Suprapubic skin (tissue), 4 donors: ENCODE measurements at places on chromosomes 3 and 15.
A peak's percentile ranks its signal among the peaks of the same experiment; 100 is the strongest.

- no peak for DNase-seq
Observed at GRCh38 chr3:18189282-18190050, 235.7 kb downstream of the SATB1 start.

DNA sequence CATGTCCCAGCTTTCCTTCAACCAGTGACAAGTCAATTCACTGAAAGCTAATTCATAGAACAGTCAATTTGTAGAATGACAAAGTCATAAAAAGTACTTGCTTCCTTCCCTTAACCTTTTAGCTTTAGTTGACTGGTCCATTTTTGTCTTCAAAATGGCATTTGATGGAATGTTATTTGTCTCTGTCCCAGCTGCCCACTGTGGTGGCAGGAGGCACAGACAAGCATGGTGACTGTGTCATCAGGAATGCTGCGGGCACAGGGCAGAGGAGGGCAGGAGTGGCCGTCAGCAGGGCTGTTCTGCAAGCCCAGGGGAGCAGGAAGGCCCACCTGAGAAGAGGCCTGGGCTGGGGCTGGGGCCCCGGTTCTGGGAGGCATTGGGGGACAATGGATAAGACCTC is 10.0 kb downstream of the IQSEC1 start:
- no peak for DNase-seq

DNA sequence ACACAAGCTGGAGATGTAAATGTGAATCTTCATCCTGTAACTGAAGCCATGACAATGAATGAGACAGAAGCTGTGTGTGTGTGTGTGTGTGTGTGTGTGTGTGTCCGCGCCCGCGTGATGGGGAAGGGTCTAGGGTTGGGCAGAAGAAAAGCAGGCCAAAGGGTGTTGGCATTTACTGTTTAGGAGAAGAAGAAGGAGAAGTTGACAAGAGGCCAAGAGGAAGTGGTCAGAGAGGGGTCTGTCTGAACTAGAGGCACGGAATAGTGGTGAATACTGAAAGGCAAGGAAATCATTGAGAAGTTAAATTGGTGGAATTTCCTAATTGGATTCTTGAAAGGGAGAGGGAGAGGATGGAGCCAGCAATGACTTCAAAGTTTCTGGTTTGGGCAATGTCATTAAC is 5.6 kb upstream of the NCEH1 start:
- no peak for DNase-seq

DNA sequence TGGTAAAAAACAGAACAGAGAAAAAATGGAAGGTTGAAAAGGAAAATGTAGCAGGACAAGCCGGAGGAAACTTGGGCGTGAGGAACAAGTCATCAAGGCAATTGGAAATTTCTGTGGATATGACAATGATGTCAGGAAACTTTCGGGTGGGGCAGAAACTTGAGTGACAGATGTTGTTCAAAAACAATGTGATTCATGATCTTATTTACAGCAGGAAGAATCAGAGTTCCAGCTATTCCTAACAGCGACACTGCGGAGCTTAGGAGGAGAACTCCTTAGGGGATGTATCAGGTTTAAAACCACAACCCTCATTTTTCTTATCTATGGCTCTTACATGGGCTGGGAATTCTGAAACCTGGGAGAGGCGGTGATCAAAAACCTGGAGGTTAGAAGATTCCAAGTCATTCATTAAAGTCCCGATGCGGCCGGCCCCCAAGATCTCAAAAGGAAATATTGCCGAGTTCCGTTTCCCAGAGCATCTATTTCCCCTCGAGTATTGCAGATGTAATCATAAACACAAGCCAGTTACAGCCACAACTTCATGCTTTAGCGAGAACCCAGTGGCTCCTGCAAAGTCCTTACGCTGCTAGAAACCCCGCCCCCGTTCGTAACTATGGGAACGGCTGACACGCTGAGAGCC is 659 bp upstream of the ARRDC4 start:
- no peak for DNase-seq

- DNase-seq = no peak
Observed at GRCh38 chr3:41987627-41988026, 25.7 kb upstream of the ULK4 start.

GRCh38 chr15:22981051-22981840 is 1.1 kb upstream of the CYFIP1 start:
- DNase-seq = peak; percentile 65

DNA sequence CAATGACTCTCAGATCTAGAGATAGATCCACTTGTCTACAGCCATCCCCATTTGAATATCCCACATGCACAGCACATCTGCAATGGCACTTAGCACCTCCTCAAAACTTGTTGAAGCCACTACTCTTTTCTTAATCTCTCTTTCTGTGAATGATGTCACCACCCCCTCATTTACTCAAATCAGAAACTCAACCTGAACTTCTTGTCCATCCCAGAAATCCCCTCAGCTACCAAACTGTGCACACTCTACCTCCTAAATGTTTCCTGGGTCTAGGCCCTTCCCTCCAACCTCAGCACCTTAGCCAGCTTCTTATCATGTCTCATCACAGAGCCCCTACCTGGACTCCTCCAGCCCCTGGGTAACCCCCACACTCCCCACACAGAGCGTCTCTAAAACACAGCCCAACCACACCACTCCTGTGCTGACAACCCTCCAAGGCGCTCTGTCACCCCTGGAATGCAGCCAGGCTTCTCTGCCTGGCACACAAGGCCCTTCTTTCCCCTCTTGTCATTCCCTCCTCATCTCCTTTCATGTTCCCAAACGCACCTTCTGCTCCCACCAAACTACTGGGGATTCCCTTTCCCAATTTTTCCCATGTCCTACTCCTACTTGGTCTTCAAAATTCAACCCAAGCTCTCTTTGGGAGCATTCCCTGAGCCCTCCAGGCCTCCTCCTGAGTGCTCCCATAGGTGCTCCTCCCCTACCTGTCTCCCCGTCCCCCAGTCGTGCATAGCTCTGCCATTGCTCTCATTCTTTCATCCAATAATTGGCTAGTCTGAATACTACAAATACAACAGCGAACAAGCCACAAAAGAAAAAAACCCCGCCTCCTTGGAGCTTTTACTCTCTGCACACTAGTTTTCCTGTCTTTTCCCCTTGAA is 39.8 kb upstream of the ZBTB38 start:
- no peak for DNase-seq

DNA sequence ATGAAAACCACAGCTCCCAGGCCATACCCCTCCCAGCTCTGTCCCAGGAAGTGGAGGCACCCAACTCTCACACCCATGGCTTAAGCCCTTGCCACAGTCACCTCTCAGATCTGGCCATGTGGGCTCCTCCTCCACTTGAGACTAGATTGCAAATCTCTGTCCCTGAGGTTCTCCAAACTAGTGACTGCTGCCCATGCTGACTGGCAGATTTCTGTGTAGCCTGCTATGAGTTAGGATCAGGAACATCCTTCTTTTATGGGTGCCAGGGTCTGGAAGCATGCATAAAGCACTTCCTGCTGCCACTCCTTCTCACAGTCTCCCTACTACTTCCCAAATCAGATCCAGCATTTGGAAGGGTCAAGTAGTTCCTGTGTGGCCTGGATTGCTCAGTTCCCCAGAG is 59.6 kb upstream of the GOLIM4 start:
- no peak for DNase-seq

GRCh38 chr15:70555713-70556112 is 207.6 kb downstream of the UACA start:
- no peak for DNase-seq

- no peak for DNase-seq
Observed at GRCh38 chr15:74431645-74432044, 2.1 kb downstream of the SEMA7A start.

- DNase-seq = no peak
Observed at GRCh38 chr3:123644358-123644757, 59.5 kb upstream of the HACD2 start.

GRCh38 chr3:157527131-157527881 is 24.1 kb upstream of the VEPH1 start:
- no peak for DNase-seq

- peak; percentile 84 for DNase-seq
Observed at GRCh38 chr15:73991260-73991659, 835 bp downstream of the STOML1 start.

DNA sequence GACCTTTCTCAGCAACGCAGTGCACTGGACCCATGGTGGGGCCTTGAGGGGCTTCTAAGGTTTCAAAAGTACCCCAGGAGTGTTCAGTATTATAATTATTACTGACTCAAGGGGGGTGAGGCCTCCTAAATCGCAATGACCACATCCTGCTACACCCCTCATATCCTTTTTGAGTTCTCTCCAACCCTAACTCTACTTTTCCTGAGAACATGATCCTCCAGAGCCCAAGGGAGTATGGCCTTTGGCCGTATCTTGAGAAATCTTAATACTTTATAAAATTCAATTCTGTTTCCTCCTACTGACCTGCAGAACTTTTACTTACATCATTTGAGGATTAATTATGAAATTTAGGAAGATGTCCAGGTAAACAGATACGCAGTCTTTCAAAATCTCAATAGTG is 30.4 kb upstream of the RARRES1 start:
- DNase-seq = no peak

DNA sequence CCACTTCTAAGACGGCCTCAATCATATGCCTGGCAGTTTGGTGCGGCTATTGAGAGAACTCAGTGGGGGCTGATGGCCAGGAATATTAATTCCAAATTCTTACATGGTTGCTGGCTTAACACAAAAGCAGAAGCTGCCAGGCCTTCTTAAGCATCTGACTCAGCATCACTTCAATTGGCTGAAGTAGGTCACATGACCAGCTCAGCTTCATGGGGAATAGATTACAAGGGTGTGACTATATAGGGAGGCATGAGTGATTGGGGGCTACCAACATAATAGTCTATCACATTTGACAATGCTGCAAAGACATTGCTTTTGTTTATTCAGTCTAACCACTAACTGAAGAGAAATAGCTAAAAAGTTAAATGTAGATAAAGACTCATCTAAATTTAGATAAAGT is 101.6 kb upstream of the ANKRD28 start:
- no peak for DNase-seq

DNA sequence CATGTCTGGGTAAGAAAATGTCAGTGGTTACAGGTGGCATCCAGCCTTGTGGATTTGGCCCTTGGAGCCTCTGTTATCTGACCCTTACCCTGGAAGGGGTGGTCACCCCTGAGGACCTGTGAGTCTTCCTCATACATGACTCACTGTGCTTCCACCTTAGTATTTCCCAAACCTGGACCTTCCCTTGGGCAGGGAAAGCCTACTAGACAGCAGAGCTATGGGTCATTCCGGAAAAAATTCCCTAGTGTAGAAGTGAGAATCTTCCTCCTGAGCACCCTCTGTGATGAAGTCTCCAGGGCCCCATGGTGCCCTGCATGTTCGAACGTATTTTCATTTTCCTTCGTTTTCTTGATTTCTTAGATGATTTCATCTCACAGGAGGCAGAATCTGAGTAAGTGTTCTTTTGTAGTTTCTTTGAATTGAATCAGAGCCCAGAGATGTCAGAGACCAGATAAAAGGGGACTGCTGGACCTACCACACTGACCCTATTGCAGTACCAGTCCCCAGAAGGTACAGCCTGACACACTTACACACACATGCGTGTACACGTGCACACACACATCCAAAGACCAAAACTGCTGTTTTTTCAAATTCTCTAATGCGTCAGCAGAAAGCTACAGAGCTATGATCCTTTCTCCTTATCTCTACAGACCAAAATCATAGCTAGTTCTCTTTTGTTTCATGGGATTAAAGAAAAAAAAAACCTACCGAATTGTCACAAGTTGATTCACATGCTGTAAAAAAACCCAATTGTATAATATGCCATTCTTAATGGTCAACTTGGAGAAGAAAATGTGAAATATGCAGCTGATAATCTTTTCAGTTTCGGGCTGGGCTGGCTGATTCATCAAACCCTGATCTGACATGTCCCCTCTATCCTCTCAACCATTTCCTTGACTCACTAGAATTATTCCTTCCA is 50.5 kb upstream of the ARHGEF3 start:
- DNase-seq = no peak

GRCh38 chr3:178310949-178311348 is 225.3 kb upstream of the KCNMB2 start:
- no peak for DNase-seq

GRCh38 chr3:100737334-100737733 is 28.0 kb downstream of the TFG start:
- no peak for DNase-seq

DNA sequence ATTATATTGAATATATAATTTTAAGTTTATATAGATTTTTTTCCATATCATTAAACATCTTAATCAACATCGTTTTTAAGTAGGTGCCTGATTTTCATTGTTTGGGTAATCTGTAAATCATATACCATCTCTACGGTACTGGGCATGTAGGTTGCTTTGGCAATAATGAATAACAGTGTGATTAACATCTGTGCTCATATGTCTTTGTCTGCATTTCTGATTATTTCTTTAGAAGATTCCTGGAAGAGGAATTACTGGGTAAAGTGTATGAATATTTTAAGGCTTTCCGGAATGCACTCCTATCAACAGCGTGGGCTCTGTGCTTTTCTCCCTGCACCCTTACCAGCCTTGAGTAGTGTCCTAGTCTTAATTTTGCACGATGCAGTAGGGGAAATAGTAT is 119.8 kb upstream of the LIPC start:
- DNase-seq = no peak

- DNase-seq = no peak
Observed at GRCh38 chr3:82163907-82164520, 402.6 kb upstream of the GBE1 start.

DNA sequence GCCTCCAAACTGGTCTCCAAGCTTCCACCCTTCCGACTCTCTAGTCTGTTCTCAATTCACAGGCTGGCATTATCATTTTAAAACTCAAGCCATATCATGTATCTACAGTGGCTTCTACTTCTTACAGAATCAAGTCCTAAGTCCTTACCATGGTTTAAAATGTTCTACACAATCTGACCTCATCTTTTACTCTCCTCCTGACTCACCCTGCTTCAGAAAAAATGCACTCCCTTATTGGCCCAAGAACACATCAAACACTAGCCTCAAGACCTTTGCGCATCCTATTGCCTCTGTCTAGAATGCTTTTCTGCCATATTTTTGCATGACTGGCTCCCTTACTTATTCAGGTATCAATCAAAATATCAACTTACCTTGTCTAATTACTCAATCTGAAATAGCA is 11.0 kb downstream of the MRPL3 start:
- DNase-seq = no peak

- no peak for DNase-seq
Observed at GRCh38 chr3:152496716-152497115, 228.0 kb downstream of the MBNL1 start.

GRCh38 chr3:156964577-156964976 is 138.4 kb downstream of the LEKR1 start:
- no peak for DNase-seq

GRCh38 chr3:179797192-179797591 is 144.4 kb downstream of the USP13 start:
- no peak for DNase-seq

- no peak for DNase-seq
Observed at GRCh38 chr15:75213768-75214221, 12.1 kb downstream of the C15orf39 start.

GRCh38 chr15:58486062-58486461 is 54.3 kb downstream of the LIPC start:
- DNase-seq = no peak

- DNase-seq = no peak
Observed at GRCh38 chr3:80533553-80533952, 765.8 kb upstream of the ROBO1 start.

DNA sequence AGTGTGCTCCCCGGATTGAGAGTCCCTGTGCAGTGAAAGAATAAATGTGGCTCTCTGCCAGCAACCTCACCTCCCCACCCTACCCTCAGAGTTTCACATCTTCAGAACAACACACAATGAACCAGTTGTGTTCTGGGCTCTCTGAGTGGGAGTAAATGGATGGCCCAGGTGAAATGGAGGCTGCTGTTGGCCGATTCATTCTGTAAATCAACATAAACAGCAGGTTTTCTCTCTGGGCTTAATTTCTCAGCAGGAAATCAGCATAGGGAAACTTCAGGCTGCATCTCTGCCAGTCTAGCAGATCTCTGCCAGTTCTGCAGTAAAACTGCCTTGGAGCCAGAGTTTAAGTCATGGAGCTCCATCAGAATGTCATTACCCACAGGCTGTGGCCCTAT is 54.6 kb upstream of the FURIN start:
- no peak for DNase-seq
